Left hindlimb (tissue), 1 donor: ENCODE measurements at places on chromosomes 5 and 9.

GRCh38 chr5:66365981-66366380 lies 221.9 kb downstream of the SREK1 start:
- no peak for DNase-seq

DNA sequence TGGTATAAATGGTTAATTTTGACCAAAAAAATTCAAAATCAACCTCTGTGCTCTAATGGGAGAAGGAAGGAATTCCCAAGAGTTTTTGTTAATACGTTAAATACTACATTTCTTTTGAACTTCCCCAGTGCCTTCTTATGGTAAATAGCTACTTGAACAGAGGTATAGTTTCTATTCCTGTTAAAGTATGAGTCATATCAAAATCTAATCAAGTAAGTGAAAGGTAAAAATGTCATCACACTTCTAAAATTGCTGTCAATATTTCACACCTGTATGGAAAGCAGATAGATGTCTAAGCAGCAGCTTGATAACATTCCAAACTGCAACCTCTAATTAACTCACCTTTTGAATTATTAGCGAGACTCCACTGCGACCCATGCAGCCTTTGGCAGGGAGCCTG lies 214.1 kb upstream of the MEF2C start:
- DNase-seq: no peak

DNA sequence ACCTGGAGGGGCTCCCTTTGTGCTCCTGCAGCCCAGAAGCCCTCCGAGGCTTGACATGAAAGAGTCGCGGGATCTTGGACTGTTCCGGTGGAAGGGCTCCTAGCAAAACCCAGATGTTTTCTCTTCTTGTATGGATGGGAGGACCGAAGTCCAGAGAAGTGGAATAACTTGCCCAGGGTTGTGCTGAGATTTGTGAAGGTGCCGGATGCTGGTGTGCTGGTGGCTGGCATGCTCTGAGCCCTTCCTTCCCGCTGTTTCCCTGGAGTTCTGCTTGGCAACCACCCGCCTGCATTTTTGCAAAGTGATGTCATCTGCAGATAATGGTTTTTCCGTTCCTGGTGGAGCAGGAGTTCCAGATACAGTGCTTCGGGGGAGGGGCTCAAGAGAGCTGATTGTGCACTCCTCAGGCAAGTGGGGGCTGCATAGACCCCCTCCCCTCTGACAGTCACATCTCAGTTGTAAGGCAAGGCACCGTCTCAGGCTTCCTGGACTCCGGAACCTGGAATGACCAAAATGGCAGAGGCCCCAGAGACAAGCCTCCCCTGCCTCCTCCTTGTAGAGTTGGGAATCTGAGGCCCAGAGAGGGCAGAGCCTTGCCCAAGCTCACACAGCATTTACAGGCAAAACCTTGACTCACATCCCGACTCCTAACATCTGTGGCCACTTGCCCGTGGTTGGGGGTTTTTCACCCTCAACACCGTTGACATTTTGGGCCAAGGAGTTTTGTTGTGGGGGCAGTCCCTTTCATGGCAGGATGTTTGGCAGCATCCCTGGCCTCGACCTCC lies 157.0 kb downstream of the RGS3 start:
- peak; percentile 92 for DNase-seq

DNA sequence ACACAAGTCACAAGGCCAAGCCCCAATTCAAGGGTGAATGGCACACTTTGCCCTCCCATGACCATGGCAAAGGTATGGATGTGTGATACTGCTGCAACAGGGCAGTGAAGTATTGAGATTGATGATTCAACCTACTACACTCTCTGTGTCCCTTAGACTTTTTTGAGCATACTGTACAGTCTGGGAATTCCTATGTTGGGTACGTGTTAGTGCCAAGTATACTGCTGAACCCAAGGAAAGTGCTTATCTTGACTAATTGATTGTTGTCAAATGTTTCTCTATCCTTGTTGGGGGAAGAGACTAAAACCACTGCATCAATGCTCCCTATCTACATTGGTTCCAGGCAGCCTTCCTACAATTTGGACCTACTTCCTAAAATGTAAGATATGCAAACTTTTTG lies 93.7 kb downstream of the NDFIP1 start:
- DNase-seq: no peak

GRCh38 chr5:79576606-79577289 lies 35.5 kb upstream of the TENT2 start:
- DNase-seq: no peak

GRCh38 chr9:122100756-122101155 lies 7.6 kb upstream of the TTLL11 start:
- DNase-seq: no peak

- no peak for DNase-seq
Observed at GRCh38 chr9:90167914-90168313, 474.7 kb downstream of the DIRAS2 start.

DNA sequence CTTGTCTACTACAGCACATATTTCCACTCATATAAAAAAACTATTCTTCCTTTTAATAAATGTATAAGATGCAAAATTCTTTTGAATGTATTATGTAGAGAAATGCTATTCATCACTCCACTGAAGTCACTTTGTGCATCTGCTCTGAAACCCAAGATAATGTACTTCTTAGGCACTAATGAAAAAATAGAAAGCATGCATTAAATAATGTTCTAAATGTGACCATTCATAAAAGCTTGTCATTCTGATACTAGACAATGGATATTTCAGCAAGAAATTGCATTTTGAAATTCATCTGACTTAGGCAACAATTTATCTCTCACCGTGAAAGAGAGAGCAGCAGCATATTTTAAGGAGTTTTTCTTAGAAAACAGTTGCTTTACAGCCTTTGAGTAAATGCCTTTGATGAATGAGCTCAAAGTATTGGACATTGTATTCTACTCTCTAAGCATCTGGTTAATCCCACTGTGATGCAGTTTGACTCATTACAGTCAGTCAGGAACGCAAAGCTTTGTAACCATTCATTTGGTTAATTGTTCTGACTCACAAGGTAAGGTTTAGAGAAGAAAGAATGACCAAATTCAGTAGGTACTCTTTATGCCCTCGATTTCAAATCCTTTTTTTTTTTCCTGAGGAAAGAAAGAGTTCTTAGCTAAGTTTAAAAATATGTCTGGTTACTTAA lies 2233.8 kb upstream of the C9orf72 start:
- DNase-seq: no peak

DNA sequence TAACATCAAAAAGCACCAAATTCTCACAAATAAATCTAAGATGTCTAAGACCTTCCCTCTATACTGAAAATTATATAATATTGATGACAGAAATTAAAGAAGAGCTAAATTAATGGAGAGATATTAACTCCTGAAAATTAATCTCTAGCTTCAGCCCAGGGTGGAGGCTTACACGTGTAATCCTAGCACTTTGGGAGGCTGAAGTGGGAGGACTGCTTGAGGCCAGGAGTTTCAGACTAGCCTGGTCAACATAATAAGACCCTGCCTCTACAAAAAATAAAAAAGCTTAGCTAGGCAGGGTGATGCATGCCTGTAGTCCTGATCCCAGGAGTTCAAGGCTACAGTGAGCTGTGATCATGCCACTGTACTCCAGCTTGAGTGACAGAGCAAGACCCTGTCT lies 39.6 kb upstream of the ANKRD34B start:
- DNase-seq: no peak

GRCh38 chr5:173014671-173015070 lies 31.1 kb downstream of the ATP6V0E1 start:
- no peak for DNase-seq

GRCh38 chr5:174358276-174358675 lies 312.8 kb downstream of the NSG2 start:
- no peak for DNase-seq

DNA sequence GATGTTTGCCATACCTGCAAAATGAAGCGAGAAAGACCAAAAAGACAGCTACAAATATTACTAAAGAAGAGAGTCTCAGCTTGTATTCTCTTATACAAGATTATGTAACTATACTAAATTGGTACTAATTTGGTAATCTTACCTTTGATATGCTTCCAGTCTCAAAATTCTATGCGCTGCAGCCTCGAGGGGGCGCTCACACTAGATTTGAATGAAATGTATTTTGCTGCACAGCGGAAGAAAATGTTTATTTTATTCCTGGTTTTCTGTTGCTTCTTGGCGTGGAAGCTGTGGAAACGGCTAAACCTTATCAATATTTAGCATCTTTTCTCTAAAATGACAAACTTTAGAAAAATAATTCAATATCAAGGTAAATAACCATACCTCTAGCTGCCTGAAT lies 267.0 kb upstream of the NUDT12 start:
- DNase-seq: no peak

DNA sequence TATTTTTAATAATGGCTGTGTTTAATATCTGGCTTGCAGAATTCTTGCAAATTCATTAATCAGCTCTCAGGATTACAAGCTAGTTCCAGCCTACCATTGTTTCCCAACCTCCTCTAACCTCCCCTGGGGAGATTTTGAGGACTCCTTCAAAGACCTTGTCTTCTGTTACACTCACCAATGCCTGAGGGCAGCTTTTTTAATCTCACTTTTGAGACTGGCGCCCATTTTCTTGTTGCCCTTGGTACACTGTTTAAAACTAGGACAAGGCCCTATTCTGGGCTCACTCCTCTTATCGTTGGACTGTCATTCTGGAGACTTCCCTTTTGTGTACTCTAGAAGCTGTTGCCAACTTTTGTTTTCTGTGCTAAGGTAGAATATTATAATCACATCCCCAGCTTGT lies 13.6 kb upstream of the EQTN start:
- DNase-seq: no peak

DNA sequence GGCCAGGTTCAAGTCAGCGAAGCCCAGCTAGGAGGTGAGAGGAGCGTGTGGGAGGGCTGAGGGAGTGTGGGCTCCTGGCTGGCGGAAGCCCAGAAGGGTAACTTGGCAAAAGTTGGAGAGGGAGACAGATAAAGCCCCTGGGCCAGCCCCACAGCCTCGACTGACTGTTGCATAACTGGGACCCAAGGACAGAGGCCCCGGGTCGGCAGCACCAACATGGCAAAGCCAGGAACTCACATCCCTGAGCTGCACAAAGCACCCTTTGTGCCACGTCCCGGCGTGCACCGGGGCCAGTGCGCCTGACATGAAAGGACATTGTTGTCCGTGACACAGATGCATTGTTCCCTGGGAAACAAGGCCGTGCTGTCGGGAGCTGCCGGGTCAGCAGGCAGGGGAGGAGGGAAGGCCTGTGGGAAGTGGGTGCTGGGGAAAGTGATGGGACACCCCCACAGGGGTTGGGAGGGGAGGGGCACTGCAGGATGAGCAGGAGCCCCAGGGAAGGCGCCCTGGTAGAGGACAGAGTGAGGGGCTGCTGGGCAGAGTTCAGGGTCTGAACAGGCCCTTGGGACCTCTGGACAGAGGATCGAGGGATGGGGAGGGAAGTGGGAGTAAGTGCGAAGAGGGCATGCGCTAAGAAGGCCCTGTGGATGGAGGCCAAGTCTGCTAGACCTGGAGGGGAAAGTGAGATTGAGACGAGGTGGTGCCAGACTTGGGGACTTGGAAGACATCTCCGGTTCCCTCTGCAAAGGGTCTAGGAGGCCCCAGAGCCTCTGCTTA lies 13.0 kb upstream of the DPM2 start:
- no peak for DNase-seq

GRCh38 chr9:21357479-21358460 lies 7.1 kb upstream of the IFNA6 start:
- no peak for DNase-seq

GRCh38 chr9:110146373-110146772 lies 61.6 kb downstream of the C9orf152 start:
- no peak for DNase-seq

GRCh38 chr5:14582797-14583137 lies 1.2 kb downstream of the OTULINL start:
- no peak for DNase-seq

- peak; percentile 45 for DNase-seq
Observed at GRCh38 chr5:174166231-174167079, 120.9 kb downstream of the NSG2 start.

GRCh38 chr9:135341612-135342169 lies 137.9 kb upstream of the PPP1R26 start:
- DNase-seq: peak; percentile 18

- DNase-seq: no peak
Observed at GRCh38 chr5:115907177-115907576, 55.1 kb upstream of the LVRN start.

DNA sequence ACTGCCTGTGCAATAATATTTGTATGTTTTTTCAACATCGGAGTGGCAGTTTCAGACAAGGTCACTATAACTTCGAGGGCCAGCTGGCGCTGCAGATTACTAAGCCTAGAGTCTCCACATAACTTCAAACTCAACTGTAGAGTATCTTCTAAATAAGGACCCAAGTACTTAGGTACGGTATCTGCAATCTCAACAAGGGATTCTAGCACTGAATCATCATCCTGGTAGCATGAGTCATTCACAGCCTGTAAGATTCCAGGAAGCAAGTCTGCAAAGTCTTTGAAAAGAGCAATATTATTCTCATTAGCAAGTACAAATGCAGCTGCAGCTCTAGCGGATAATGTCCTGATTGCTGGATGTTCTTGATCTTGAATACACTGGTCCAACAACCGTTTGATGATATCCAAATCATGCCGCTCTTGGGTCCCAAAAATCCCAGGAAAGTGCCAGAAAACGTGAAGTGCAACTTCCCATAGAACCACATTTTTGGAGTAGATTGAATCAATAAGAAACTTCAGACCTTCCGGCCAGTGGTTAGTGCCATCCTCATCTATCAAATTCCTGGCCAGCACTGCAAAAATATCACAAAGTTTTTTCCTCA lies 654 bp downstream of the RANBP6 start:
- DNase-seq: no peak

DNA sequence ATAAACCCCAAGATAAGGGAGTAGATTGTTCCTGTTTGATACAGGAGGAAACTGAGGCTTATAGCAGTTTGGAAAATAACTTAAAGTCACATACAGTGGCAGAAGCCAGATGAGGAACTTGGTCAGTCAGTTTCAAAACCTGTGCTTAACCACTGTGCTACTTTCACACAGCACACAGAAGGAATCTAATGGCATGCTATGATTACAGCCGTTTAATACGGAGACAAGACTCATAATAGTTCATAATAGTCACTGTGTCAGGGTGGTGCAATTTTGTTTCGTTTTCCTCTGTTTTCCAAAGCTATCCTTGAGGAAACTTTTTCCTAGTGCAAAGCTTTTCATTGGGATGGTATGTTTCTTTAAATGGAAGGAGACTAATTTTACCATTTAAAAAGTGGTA lies 112.3 kb downstream of the GCNT1 start:
- DNase-seq: no peak

DNA sequence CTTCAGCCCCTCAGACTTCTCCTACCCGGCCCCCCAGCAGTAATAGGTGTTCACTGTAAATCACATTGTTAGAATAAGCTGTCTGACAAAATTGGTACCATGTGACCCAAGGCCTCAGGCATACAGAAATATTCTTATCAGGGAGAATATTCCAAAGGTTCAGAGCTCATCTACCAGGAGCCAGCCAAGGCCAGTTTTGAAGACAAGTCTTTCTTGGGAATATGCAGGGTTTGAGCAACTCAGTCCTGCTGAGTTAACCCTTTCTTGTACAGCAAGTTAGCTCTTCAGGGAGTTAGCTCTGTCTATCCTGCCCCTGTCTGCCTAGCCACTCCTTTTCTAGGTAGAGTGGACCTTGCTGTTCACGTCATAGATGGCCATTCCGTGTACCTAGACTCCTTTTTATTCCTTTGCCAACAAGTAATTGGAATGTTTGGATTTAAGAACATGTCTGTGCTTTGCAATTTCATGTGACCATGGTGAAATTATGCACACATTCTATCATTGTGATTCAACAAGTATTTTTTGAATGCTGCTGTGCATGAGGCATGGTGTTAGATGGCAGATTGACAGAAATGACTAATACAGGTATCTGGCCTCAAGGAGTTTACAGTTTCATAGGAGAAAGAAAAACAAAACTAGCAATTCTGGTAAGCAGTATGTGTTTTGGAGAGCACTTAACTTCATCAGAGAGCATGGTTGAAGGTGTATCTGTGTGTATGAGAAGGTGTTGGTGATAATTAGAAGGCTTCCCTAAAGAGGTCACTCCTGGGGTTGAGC lies 22.6 kb downstream of the TGFBR1 start:
- no peak for DNase-seq
